ENCODE measurements at places on chromosomes 7 and 10.

DNA sequence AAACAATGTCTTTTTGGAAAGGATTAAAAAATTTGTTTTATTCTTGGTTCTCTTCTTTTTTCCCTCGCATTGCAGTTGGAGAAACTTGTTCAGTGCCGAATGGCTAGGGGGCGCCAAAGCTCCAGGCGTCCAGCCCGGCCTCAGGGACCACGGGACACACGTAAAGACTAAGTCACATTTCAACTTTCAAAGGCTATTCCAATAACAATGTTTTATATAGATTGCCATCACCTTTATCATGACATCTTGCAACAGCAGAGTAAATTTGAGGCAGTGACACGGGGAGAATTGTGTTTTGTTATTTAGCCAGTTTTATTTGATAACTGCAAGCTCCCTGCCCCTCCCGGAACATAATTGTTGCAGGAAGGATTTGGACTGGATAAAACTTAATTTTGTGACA lies 2.2 kb upstream of the IGFBP3 start:
- no peak for DNase-seq

GRCh38 chr7:149724661-149725425 lies 48.5 kb downstream of the ZNF467 start:
- DNase-seq: no peak

DNA sequence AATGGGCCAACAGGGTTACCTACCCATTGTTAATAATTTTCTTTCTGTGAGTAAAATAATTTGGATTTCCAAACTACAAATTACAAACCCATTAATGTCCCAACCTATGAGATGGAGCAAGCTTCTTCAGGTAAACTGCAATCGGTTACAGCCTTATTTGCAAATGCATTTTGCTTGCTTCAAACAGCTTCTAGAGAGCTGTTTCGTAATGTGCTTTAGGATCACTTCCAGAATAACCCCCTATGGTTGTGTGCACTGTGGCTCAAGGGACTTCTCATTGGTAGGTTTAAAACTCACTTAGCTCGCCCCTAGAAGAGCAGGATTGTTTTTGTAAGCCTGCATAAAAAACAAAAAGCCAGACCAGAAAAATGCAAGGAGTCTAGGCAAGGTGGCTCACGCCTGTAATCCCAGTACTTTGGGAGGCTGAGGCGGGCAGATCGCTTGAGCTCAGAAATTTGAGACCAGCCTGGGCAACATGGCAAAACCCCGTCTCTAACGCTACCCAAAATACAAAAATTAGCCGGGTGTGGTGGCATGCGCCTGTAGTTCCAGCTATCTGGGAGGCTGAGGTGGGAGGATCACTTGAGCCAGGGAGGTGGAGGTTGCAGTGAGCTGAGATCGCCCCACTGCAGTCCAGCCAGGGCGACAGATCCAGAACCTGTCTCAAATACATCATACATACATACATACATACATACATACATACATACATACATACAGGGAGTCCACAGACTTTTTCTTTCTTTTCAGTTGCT lies 3.3 kb upstream of the MAP3K8 start:
- DNase-seq: no peak

DNA sequence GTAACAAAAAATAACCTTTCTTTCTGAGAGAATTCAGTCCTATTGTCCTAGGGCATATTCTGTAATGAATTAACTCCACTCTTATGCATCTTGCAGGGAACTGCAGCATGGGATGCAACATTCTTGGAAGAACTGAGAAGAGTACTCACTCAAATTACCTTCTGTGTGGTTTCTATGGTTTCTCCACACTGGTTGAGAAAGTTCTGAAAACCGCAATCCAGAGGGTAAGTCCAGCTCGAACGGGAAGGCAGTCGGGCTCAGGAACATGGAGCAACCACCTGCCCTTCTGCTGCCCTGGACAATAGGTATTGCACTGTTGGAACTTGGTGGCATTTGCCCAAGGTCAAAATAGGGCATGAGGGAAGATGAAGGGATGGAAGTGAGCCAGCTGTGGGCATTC lies 59.6 kb upstream of the CDK13 start:
- no peak for DNase-seq

DNA sequence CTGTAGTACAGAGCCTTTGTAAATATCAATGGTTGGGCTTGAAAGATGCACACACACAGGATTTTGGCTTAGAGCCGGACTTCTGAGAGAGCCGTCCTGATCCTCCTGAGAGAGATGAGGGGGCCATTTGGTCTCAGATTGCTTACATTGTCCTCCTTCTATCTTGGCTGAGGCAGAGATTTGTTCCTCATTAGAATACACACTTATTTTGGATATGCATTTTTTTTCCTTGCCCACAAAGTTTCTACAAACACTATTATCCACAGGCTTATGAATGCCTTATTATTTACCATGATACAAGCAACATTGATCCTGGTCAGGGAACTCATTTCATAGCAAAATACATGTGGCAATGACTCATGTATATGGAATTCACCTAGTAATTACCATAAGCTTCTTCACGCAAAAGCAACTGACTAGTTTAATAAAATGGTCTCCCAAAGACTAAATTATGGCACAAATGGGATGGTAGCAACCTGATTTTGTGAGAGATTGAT lies 175.3 kb downstream of the MDFIC start:
- DNase-seq: no peak

GRCh38 chr7:82210416-82211184 lies 233.0 kb downstream of the CACNA2D1 start:
- no peak for DNase-seq

- DNase-seq: peak; percentile 91
Measured at GRCh38 chr7:73809467-73809951, 21.3 kb upstream of the CLDN4 start.

GRCh38 chr10:58175990-58176900 lies 91.4 kb downstream of the IPMK start:
- no peak for DNase-seq

GRCh38 chr10:32004161-32004591 lies 52.0 kb downstream of the KIF5B start:
- peak; percentile 14 for DNase-seq

DNA sequence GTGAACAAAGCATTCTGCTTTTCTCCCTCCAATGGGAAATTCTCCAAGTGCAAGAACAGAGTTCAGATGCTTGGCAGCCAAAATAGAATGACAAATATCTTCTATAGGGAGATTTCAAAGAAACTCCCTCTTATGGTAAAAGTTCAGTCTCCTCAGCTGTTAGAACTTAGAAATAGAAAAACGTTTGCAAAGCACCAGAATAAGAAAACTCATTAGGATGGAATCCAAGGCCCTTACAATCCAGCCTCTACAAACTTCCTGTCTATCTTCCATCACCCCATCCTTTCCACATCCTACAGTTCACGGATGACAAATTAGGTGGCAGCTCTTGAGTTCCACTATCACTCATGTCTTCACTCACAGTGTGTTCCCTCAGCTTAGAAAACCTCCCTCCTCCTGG lies 25.7 kb downstream of the FAM13C start:
- DNase-seq: no peak

DNA sequence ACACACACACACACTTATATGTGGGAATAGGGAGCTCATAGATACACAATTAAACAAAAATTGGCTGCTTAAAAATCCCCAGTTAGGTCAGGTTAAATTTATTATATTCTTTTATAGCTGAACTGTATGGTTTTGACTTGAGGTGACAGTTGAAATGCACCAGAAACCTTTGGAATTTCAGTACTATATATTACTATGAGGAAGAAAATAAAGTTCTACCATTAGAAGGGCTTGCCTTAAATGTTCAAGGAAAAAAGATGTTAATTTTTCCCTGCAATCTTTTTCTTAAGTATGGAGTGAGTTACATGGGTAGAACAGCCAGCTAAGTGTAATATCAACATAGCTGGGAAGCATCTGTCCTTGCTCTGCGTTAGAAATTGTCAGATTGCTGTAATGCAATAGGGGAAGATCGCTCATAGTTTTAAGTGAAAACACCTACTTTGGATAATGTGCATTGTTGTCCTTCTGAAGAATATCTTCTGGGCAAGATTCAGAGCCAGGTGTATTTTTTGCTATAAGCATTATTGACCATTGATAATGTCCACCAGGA lies 415.8 kb upstream of the MKI67 start:
- no peak for DNase-seq

DNA sequence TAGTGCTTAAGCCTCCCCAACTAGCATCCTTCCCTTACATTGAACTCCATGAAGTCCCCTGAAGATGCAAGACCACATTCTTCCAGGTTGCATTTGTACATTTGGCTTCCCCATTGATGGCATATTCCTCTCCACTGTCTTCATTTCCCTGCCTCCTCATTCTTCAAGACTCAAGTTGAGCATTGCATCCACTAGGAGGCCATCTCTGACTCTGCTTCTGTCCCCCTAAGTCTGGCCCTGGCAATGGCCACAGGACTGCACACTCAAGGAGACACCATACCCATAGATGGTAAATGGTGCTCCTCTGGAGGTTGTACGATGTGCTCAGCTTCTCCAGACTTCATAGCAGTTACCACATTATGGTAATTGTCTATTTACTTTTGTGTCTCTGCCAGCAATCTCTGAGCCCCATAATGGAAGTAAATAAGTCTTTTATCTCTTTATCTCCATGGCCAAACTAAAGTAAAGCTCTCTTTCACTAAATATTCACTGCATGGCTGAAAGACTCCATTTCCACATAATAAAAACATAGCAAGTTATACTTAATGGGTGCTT lies 112.6 kb downstream of the PTPRZ1 start:
- DNase-seq: no peak
